NCI-H510A treated with DMSO at 0.1 percent for 48 hours (cell line): ENCODE measurements at places on chromosomes 4 and X.
A peak's percentile ranks its signal among the peaks of the same experiment; 100 is the strongest.

DNA sequence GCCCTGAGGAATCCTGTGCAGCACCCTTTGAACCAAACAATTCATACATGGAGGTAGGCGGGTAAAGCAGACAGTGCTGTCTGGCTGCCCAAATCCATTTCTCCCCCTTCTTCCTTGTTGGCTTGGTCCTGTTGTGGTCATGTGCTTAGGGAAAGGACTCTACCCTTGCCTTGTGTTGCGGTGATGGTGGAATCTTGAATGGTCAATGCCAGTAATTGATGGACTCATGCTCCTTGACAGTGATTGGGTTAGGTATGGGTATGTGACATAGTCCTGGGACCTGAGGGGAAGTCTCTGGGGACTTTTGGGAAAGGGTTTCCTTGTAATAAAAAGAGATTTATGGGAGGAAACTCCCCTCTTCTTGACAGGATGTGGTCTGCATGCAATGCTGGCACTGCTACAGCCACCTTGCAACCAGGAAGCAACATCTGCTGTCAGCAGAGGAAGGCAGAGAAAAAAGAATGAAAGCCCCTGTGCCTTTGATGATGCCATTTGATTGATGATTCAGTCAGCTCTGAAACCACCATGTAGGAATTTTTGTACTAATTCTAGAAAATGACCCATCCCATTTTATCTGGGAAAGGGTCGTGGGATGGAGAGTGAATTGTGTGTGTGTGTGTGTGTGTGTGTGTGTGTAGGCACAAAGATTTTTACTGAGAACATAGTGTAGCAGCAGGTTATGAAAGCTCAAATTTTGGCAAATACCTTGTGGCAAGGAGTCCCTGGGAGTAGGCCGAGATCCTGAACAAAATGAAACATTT, 30.0 kb upstream of the HUWE1 start:
- no peak for DNase-seq

GRCh38 chrX:40249582-40249981, 151.8 kb upstream of the BCOR start:
- no peak for DNase-seq

DNA sequence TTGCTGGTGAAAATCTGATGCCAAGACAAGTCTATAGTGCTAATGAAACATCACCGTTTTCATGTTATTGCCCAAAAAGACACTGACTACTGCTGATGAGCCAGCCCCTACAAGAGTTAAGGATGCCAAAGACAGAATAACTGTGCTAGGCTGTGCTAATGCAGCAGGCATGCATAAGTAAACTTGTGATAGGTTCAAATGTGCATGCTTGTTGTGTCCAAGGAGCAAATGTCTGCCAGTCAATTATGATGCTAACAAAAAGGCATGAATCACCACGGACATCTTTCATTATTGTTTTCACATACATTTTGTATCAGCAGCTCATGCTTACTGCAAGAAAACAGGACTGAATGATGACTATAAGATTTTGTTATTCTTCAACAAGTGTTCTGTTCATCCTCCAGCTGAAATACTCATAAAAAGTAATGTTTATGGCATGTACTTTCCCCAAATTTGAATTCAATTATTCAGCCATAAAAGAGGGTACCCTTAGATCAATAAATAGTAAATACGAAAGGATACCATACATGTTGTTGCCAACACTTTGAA, 306.9 kb upstream of the ARSJ start:
- DNase-seq: no peak

- DNase-seq: no peak
Measured at GRCh38 chr4:182885738-182886077, 31.5 kb downstream of the DCTD start.

DNA sequence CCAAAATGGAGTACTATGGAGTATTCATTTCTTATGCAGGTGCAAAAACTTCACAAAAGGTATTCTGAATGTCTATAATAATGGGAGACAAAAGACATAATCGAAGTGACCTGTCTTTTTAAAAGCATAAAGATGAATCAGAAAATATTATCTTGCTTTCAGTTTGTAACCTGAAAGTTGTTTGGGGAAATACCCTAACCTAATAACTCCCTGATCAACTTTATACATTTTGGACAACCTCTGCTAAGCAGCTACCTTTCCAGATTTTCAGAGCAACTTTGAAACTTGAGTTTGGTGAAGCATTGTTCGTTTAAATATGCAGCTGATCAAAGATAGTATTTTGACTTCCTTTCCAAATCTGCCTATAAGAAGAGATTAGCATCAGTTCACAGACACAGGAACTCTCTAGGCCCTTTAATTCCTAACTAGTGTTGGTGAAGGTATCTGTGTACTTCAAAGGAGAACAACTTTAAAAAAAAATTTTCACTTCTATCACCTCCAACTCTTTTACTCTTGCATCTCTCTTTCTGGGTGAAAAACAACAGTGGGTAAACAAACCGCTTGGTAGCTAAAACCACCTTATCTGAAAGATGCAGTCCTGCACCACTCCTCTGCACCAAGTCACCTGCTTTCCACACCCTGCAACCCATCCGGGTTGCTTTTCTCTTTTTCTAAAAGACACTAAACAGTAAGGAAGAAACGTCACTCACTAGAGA, 26.5 kb downstream of the CD40LG start:
- no peak for DNase-seq

- no peak for DNase-seq
Measured at GRCh38 chrX:153688911-153689590, 1.3 kb downstream of the SLC6A8 start.

- DNase-seq: no peak
Measured at GRCh38 chr4:168648494-168648893, 151.6 kb downstream of the PALLD start.

GRCh38 chr4:128355305-128355704, 67.7 kb upstream of the PGRMC2 start:
- no peak for DNase-seq

DNA sequence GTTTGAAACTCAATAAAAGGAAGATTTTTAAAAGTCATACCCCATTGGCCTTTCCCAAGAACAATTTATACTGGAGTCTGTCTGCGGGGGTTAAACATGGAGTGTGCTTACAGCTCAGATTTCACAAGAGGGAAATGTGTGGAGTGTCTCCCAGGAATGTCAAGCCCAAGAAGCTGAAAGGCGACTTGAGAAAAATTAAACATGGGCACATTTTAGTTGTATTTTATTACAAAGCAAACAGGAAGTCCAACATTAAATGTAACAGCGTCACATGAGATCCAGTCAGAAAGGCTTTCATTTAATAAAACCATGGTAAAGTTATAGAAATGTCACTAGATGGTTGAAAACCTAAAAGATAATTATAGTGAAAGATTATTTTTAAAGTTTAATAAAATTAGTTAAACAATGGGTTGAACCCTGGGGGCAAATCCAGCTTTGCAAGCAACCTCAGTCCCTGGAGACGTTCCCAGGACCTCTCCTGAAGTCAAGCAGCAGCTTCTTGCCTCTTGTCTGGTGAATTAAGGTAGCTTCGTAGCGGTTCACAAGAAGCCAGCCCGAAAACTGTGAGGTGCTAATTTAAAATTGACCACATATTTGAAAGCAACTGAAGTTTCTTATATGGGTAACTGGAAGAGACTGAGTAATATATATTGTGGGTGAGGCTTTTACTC, 168.4 kb upstream of the EDNRA start:
- DNase-seq: peak; percentile 11

DNA sequence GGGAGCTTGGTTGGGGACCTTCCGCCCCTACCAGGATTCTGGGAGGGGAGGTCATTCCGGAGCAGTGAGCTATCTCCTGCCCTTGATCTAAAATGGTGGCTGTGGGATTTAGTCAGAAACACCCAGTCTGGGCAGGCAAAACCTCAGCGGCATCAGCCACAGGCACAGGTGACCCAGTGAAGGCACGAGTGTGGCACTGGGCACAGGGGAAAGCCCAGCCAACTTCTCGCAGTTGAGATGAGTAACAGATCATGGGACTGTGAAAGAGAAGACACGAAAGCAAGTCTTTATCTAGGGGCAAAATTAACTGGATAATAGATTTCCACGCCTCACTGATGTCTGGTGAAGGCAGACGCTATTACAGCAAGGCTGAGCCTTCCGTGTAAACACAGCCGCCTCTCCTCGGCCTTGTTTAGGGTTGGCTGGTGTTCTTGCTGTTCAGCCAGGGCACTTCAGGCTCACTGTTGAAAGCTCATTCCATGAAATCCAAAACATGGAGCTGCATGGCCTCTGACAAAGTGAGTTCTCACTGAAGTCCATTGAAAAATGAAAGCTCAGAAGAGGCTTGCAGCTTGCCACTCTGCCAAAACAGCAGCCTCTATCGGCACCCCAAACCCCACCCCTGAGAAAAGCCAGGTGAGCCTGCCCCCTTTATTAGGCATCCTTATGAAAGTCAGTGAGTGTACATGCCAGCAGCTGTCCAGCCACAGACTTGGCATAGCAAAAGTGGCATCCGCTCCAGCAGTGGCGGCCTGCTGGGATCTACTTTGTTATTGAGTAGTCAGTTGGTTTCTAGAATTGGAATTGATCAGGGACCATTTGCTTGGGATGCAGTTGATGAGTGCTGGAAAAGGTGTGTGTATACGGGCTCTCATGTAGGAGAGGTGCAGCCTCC, 102.3 kb upstream of the MTM1 start:
- no peak for DNase-seq

GRCh38 chrX:68761086-68761485, 67.7 kb upstream of the EFNB1 start:
- no peak for DNase-seq

DNA sequence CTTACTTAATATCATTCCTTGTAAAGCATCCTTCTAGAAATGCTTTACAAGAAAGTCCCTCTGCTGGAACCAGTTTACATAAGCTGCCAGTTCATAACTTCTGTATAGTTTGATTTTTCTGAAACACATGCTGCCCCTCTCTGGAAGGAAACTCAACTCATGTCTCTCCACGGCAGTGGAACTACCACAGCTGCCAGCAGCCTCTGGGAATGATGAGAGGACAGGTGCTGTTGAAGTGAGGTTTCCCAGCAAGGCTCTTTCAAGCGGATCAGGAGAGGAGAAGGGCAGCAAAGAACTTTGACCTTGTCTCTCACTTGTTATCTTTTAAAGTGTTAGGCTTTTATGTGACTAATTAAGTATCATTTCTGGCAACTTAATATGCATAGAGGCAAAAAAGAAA, 7.3 kb downstream of the GRPR start:
- DNase-seq: no peak

GRCh38 chr4:121183361-121183760, 19.2 kb upstream of the TNIP3 start:
- DNase-seq: no peak

DNA sequence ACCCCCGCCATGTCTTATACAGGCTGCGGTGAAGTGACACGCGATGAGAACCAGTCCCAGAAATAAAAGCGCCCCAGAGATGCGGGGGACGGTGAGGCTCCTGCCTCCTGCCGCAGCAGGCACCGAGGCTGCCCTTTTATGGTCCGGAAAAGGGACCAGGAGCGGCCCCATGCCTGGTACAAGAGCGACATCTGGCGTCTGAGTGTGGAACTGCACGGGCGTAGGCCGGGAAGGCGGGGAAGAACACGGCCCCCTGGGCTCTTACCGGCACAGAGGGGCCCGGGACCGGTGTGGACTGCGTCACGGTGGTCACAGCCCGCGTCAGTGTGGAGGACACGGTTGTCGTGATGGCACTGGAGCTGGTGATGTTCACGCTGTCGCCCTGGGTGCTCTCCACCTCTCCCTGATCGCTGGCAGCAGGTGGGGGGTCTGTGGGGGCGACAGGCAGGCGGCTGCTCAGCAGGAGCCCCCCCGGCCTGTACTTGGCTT, 8.9 kb upstream of the RENBP start:
- DNase-seq: peak; percentile 26

DNA sequence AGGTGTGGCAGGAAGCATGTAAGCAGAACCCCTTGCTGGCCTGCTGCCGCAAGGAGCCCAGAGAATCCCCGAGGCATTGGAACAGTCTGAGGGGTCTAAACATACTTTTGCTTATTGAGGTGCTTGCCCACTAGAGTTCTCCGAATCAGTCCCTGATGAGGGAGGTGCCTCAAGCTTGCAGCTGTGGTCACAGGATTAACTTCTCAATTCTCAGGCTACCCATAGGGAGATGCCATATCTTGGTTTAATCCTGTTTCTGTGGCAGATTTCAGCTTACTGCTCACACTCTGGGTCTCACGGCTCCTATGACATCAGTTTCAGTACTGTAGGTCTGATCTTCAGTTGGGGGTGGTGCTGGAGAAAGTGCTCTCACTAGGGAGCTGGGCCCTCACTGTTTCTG, 39.9 kb downstream of the CCNG2 start:
- no peak for DNase-seq

DNA sequence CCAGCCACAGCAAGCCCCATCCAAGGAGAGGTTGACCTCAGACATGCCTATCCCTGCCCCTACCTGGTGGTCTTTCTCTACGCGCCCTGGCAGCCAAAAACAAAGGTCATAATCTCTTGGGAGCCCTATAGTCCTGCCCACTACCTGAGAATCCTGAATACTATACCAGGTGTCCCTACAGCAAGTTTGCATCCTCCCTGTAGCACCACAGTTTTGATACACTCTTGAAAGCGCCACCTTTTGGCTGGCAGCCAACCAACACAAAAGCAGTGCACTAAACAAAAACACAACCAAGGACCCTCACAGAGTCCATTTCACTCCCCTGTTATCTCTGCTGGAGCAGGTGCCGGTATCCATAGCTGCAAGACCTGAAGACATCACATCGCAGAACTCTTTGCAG, 523.8 kb upstream of the CPEB2 start:
- DNase-seq: no peak

GRCh38 chrX:68922013-68922412, 93.2 kb downstream of the EFNB1 start:
- DNase-seq: no peak

DNA sequence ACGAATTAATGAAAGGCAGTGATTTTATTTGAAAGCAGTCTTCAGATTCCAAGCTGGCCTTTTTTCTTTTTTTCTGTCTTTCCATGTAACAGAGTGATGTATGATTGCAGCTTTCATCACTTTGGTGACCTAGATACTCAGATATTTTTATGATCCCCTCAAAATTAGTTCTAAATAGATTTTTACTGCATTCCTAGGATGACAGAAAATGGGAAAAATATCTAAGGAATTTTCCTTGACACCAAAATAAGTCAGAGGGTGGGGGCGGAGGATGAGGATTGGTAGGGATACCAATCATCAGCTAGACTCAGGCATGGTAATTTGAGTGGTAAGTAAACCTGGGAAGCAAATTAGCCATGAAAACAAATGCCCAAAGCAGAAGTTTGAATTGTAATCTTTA, 11.9 kb upstream of the HMGB2 start:
- DNase-seq: no peak

- no peak for DNase-seq
Measured at GRCh38 chr4:109979920-109980717, 67.4 kb downstream of the EGF start.

GRCh38 chrX:38664285-38664684, 102.9 kb downstream of the TSPAN7 start:
- peak; percentile 29 for DNase-seq

- no peak for DNase-seq
Measured at GRCh38 chrX:97984641-97985040, 1100.9 kb downstream of the RPA4 start.

GRCh38 chr4:178309890-178310289, 867.7 kb upstream of the AGA start:
- DNase-seq: no peak
